ENCODE measurements at places on chromosomes 4 and X.

GRCh38 chr4:42306221-42307109 lies 90.8 kb upstream of the SHISA3 start:
- DNase-seq, result no peak

GRCh38 chrX:124690495-124690894 lies 344.1 kb downstream of the SH2D1A start:
- no peak for DNase-seq

GRCh38 chr4:181637186-181638105 lies 605.8 kb upstream of the TENM3 start:
- no peak for DNase-seq

GRCh38 chr4:164614329-164614728 lies 139.6 kb upstream of the SMIM31 start:
- DNase-seq, result no peak

DNA sequence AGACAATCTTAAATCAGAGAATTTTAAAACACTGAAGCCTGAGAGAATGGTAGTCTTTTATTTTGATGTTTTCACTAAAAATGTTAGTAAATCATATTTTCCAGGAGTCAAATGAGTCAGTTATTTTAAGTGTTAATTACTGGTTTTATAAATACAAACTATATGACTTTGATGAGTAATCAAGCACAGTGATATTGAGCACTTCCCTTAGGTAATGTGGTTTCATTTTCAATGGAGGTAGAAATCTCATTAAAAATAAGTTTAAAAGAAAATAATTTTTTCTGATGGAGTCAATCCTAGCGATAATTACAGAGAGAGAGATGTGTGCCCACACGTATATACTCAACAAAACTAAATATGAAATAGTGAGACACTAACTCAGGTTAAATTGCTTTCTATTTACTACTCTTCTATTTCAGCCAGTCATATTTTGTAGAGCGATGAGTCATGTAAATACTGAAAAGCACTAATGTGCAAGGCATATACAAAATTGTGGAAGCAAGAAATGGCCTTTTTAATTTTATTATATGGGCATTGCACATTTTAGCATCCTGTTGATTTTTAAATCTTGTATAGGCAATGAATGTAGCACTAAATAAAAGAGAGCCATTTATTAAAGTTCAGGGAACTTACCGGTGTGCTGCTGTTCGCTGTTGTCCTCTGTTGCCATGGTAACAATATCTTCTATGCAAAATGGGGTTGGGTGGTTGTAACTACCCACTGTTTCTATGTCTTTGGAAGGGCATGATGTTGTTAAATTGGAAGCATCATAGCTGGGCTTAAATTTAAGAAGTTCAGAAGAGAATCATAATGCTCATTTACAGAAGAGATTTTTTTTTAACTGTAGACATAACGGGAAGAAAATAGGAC lies 513.7 kb downstream of the TLL1 start:
- no peak for DNase-seq

DNA sequence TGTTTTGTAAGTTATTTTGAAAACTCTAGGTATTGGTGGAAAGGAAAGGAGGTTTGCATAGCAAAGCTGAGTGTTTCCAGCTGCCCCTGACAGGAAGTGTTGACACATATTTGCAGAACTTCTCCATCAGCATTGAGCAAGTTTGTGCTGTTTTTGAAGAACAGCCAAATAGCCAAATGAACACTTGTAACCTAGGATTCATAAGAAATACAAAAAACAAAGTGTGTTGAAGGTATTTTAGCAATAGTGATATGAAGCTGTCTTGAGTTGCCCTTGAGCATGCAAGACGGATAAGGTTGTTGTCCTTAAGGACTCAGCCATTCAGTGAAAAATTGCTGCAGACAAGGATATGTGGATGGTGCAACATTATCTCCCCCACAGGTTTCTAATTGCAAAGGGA lies 68.3 kb upstream of the PGM2 start:
- DNase-seq, result no peak

- no peak for DNase-seq
Observed at GRCh38 chrX:13752646-13753045, 18.1 kb downstream of the OFD1 start.

DNA sequence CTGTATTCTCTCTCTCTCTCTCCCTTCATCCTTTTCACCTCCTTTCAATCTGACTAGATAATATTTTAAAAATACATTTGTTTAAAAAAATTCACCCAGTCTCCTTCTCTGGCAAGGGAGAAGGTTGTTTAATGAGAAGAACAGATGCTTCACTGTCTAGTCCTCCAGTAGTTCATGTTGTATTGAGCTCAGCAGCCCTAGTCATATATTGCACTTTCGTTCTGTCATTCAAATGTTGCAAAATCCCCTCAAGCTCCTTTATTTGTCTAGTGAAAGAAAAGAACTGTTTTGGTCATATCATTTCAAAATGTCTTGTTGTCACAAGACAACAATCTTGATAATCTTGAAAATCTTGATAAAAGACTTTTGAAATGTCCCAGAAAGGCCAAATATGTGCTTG lies 248.0 kb downstream of the GALNTL6 start:
- DNase-seq, result no peak

GRCh38 chr4:112172180-112172579 lies 26.9 kb downstream of the FAM241A start:
- no peak for DNase-seq

GRCh38 chrX:151970661-151971060 lies 3.8 kb downstream of the GABRE start:
- DNase-seq, result no peak

DNA sequence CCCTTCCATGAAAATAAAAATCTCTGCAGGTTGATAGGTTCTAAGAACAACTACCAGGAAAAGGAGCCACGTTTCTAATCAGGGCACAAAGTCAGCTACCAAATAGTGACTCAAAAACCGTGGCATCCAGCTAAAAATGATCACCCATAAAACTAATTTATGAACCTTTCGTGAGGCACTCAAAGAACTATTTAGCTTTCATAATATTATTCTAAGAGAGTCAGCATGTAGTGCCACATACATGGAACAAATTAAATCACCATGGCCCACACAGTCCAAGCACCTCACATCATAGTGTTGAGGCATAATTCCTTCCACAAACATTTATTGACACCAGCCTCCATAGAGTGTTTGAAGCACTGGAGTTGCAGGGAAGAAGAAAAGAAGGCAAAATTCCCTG lies 252.0 kb upstream of the PPARGC1A start:
- no peak for DNase-seq

GRCh38 chrX:74179071-74179470 lies 124.9 kb upstream of the ZCCHC13 start:
- DNase-seq, result no peak

DNA sequence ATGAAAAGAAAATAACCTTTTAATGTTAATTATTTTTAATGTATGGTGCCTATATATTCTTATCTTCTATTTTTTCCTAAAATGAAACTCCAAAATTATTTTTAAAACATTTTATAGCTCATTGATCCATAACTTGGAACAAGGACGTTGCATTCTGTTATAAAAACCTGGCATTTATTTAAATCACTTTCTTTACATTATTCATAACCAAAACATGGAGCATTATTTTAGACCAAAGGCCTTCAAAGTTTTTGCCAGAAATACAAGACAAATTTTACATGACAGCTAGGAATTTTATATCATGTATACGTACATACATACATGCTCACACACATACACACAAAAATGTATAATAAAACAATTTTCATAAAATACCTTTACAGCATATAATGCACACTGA lies 259.8 kb downstream of the QDPR start:
- no peak for DNase-seq

- DNase-seq, result no peak
Observed at GRCh38 chr4:111639120-111639690, 506.0 kb upstream of the FAM241A start.

- DNase-seq, result no peak
Observed at GRCh38 chr4:122652379-122652778, 31.5 kb upstream of the IL21 start.

DNA sequence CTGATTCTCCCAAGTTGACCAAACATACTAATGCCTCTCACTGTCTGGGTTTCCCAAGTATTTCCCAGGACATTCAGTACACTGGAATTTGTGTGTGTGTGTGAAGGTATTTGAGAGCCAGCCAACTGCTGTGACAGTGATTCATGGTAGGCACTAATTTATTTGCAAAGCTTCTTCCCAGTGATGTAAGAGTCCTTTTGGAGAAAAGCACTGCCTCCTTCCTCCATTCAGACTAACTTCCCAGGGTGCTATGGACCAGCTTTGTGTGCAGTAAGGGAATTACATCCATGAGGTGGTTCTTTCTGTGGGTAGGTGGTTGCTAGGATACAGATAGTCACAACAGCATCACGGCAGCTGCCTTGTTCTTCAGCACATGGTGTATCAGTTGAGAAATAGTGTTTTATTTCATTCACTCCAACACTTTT lies 8.7 kb downstream of the EGF start:
- DNase-seq, result no peak

DNA sequence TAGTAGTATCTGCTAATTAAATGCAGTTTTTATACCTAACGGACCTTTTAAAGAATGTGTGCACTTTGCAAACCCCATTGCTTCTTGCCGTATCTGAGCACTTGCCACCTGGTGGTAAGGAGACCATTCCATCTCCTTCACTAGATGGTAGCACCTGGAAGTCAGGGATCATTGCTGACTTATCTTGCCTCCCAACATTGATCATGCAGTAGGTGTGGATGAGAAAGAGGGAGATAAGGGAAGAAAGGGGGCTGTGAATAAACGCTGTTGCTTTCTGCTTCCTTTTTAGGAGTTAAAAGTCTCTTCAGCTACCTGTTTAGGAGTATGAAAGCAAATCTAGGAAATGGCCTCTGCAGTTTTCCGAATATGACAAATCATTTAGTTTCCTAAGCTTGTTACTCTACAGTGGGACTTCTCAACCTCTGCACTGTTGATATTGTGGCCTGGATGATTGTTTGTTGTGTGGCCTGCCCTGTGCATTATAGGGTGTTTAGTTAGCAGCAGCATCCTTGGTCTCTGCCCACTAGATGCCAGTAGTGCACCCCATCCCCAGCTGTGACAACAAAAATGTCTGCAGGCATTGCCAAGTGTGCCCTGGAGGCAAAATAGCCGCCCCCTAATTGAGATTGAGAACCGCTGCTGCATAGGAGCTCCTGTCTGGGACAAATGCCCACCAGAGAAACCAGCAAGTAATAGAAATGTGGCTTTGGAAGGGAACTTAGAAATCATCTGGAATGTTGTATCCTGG lies 38.8 kb downstream of the GAB1 start:
- no peak for DNase-seq

Measured in NCI-H1436 (cell line).